ENCODE measurements at places on chromosomes 7 and 10. TPM values are rescaled to one million over a fixed set of nuclear protein-coding genes. Genes with fewer than 3 reads are reported as not detected.
A peak's percentile ranks its signal among the peaks of the same experiment; 100 is the strongest.

- no peak for DNase-seq
- no peak overlapping the region for H3K4me3 ChIP-seq
- H3K27me3 ChIP-seq = no peaks in the 10 kb centered on the region
- no peaks in the 10 kb centered on the region for H3K36me3 ChIP-seq
- no peak overlapping the region for H3K27ac ChIP-seq
- no peaks in the 10 kb centered on the region for H3K4me1 ChIP-seq
Measured at GRCh38 chr7:20075992-20076820, 141.0 kb downstream of the MACC1 start.

- peaks cover 2% of the 10 kb centered on the region for H3K4me1 ChIP-seq
- H3K27me3 ChIP-seq = peaks cover 3% of the 10 kb centered on the region
- DNase-seq = no peak
- H3K27ac ChIP-seq = no peak overlapping the region
- H3K36me3 ChIP-seq = no peaks in the 10 kb centered on the region
- H3K4me3 ChIP-seq = no peak overlapping the region
Measured at GRCh38 chr10:67487906-67488619, 207.9 kb downstream of the CTNNA3 start.

GRCh38 chr7:122803323-122803722 is 82.9 kb downstream of the CADPS2 start:
- H3K27me3 ChIP-seq = no peaks in the 10 kb centered on the region
- H3K36me3 ChIP-seq = no peaks in the 10 kb centered on the region
- no peaks in the 10 kb centered on the region for H3K4me1 ChIP-seq
- DNase-seq = no peak
- H3K27ac ChIP-seq = no peak overlapping the region
- no peak overlapping the region for H3K4me3 ChIP-seq

DNA sequence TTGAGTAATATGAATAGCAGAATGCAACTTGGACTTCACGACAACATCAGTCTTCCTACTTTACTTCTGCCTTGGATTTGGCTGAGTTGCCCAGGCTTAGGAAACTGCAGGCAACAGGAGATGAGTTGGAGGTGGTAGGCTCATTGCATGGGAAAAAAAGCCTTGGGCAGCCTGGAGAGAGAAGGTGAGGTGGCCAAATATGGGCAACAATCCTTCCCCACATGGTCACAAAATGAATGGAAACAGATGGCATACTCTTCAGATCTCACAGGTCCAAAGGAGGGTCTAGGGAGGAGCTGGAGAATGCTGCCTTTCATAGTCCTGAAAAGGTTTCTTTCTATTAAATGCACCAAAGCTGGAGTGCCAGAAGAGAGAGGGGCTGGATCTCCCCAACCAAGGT is 128.6 kb upstream of the AOAH start:
- no peak for DNase-seq
- peaks cover 22% of the 10 kb centered on the region for H3K4me1 ChIP-seq
- H3K27me3 ChIP-seq = no peaks in the 10 kb centered on the region
- peak overlapping the region; percentile 55 for H3K27ac ChIP-seq

DNA sequence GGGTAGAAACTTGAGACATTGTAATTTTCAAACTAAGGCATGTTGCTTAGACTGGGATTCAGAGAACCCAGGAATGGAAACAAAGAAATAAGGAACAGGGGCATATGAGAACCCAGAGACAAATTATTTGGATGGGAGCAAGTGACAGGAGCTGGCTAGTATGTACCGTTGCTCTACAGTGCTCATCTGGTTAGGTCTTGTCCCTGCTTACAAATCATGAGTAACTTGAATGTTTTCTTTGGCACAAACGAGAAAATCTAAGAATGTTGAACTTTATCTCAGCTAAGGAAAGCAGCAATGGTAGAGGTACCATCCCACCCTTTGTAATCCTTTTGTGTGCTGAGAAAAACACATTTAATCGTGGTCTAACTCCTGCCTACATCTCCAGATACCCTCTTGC is 116.0 kb upstream of the IMMP2L start:
- H3K4me1 ChIP-seq = no peaks in the 10 kb centered on the region
- no peak overlapping the region for H3K4me3 ChIP-seq
- no peak for DNase-seq
- peaks cover 8% of the 10 kb centered on the region for H3K27me3 ChIP-seq

- no peak overlapping the region for H3K4me3 ChIP-seq
- no peaks in the 10 kb centered on the region for H3K4me1 ChIP-seq
- no peak overlapping the region for H3K27ac ChIP-seq
- DNase-seq = no peak
- H3K27me3 ChIP-seq = peaks cover 13% of the 10 kb centered on the region
- H3K36me3 ChIP-seq = no peaks in the 10 kb centered on the region
Measured at GRCh38 chr10:125163803-125164202, 3.4 kb upstream of the CTBP2 start.

DNA sequence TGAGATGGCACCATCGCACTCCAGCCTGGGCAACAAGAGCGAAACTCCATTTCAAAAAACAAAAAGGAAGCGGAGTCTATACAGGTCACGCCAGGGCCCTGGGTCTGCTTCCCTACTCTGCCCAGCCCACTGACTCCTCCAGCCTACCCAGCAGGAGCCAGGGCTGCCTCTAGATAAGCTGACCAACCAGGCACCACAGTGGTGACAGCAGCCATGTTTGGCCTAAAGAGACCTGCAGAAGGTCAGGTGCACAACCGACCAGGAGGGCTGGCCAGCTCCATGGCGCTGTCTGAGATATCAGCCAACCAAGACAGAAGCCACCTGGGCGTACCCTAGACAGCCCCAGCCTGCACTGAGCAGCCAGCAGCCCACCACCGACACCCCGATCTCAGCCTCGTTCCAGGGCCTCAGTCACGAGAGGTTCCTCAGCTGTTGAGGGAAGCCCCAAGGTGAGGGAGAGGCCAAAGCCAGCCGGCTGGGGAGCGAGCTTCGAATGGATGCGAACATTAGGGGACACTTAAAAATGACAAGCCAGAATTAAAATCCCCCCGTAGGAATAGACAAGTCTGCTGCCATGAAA is 24.4 kb upstream of the PWWP2B start:
- DNase-seq = no peak
- H3K4me1 ChIP-seq = peaks cover 3% of the 10 kb centered on the region
- peaks cover 2% of the 10 kb centered on the region for H3K27me3 ChIP-seq
- no peak overlapping the region for H3K4me3 ChIP-seq
- no peaks in the 10 kb centered on the region for H3K36me3 ChIP-seq

GRCh38 chr7:117375380-117375779 is 51.9 kb downstream of the ASZ1 start:
- no peaks in the 10 kb centered on the region for H3K36me3 ChIP-seq
- no peak for DNase-seq
- H3K27ac ChIP-seq = no peak overlapping the region
- no peaks in the 10 kb centered on the region for H3K27me3 ChIP-seq

DNA sequence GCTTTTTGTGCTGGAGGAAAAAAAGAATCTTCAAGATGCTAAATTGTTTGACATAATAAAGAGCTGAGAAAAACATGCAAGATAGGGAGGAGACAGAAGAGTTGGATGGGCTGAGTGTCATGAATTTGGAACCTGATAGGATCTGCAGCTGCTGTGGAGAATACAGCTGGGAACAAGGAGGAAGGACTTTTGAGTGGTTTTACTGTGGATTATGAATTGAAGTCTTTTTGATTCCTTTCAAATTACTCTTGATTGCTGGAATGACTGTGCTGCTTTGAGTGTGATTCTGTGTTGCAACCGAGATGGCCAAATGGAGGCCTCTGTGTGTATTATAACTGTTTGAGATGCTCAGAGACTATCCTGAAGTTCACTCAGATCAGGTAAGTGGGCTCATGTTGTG is 4.0 kb downstream of the EFCAB10 start:
- no peak overlapping the region for H3K27ac ChIP-seq
- H3K4me1 ChIP-seq = peaks cover 6% of the 10 kb centered on the region
- peaks cover 8% of the 10 kb centered on the region for H3K27me3 ChIP-seq
- no peak for DNase-seq

GRCh38 chr7:99143521-99143852 is 421 bp downstream of the SMURF1 start:
- peaks cover 5% of the 10 kb centered on the region for H3K36me3 ChIP-seq
- no peak for DNase-seq

DNA sequence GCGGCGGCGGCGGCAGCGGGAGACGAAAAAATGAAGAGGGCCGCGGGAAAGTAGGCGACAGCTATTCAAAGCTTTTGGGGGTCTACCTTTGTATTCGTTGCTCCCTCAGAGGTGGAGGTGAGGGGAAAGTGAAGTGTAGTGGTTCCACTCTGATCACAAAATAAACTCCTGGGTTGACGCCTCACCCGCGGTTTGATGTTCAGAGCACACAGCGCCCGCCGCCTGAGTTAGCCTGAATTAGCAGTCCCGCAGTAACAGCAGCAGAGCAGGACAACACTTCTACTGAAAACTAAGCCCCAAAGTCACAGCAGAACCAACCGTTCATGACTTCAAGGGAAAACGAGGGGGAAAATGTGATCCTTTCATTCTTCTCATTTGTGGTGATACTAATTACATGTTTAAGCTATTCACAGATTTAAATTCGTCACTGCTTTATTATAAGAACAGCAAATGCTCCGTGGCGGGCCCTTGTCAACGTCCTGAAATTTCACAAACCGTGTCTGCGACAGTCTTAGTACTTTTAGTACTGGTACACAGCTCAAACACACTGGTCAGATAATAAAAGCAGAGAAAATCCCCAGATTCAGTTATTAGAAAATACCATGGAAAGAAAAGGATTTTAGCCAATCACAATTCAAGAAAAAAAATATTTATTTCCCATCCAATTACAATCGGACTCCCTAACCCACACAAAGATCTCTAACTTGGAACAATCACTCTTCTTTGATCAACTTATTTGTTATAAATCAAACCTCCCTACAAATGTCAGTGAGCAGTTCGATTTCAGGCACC is 563 bp upstream of the JMJD1C start:
- H3K27ac ChIP-seq = peak overlapping the region; percentile 18
- peaks cover 27% of the 10 kb centered on the region for H3K4me1 ChIP-seq
- H3K4me3 ChIP-seq = peak overlapping the region; percentile 94

DNA sequence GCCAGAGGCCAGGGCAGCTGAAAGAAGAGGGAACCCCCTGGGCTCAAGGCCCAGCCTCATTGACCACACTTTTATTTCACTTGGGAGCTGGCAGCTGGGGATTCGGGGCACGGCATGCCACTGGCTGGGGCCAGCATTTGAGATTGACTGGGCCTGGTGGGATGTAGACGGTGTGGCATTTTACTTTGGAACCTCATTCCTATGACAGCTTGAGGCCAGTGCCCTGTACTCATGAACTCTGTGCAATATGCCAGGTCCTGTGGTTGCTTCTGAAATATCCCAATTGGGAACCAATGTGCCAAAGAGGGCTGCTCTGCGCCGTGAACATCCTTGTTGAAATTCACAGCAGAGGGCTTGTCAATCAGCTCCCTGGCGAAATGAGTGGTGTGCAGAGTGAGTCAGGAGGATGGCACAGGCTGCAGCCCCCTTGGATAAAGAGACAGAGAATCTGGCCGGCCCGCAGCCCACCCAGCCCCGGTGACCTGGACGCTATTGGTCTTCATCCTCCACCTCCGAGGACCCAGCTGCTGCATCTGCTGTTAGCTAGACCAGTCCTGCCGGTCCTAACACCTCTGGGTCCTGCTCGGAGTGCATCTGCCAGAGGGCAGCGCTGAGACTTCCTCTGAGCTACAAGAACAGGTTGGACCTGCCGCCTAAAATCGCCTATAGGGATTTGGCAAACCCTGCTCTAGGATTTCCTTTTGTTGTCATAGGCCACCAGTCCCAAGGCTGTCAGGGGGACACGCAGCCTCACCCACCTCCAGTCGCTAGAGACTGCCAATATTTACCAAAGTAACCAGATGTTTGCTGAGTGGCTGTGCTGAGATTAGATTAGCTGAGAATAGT is 58.0 kb downstream of the PRKAG2 start:
- no peak overlapping the region for H3K4me3 ChIP-seq
- H3K36me3 ChIP-seq = no peaks in the 10 kb centered on the region
- no peak for DNase-seq
- H3K27me3 ChIP-seq = no peaks in the 10 kb centered on the region
- H3K4me1 ChIP-seq = peaks cover 12% of the 10 kb centered on the region

DNA sequence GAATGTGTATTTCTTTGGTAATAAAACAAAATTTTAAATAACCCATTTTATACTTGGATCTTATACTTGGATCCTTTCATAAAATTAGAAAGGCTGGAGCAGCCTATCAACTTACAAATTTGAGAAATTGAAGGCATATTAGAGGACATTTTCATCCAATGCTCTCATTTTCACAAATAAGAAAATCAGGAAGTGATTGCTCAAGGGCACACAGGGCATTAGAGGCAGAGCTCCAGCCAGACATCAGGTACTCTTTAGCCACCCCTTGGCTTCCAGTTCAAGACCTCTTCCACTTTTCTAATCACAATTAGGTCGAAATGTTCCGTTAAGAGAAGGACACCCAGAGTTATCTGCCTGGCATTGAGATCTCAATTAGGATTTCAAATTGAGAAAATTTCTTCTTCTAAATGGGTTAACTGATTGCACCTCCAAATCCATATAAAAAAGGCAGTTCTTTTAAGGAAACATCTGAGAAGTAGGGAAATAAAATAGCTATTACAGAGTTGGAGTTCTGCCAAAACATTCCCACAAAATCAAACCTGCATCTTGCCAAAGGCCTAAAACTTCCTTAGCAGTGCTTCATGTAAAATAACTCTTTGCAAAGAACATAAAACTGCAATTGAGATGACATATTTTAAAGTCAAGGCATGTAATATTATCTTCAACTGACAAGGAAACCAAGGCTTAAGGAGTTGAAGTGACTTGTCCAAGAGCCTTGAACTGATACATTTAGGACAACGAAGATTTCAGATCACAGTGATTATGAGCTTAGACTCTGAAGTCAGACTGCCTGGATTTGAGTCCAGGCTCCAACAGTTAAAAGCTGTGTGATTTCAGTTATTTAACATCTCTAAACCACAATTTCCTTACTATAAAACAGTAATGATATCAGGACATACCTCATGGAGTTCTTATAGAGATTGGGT is 2.4 kb downstream of the ACTA2 start:
- no peak overlapping the region for H3K4me3 ChIP-seq
- DNase-seq = no peak
- no peaks in the 10 kb centered on the region for H3K27me3 ChIP-seq
- H3K4me1 ChIP-seq = peaks cover 5% of the 10 kb centered on the region

DNA sequence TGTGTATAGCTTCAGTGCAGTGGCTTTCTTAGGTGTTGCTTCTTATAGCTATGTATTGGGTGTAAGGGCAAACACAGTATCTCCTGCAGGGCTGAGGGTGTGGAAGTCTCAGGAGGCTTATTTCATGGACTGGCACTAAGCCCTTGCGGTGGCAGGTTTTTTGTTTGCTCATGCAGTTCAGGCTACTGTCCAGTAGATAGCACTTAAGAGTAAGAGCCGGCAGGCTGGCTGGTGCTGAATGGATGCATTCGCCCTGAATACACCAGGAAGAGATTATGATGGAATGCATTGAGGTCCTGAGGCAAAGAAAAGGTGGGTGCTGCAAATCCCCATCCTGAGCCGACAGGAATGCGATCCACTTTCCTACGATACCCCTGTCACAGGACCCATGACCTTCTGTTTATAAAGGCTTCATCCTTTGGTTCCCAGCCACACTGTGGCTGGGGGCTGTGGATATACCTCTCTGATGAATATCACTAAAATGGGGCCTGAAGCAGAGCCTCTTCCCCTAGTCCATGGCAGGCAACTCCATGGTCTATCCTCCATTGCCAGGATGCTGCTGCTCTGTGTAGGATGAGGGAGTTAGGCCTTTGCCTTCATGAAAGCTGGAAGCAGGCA is 44.9 kb downstream of the ANXA8 start:
- H3K27me3 ChIP-seq = peaks cover 22% of the 10 kb centered on the region
- no peak for DNase-seq
- no peaks in the 10 kb centered on the region for H3K4me1 ChIP-seq
- no peaks in the 10 kb centered on the region for H3K36me3 ChIP-seq
- no peak overlapping the region for H3K4me3 ChIP-seq
- H3K27ac ChIP-seq = no peak overlapping the region

Gene CALCR
- total RNA-seq = not detected

Gene MMP21
- total RNA-seq = not detected

Gene KIF11
- total RNA-seq = 59.3 TPM

Gene ANKRD30A
- total RNA-seq = not detected

Gene FEZF1
- not detected for total RNA-seq

Gene MEST
- 1.9 TPM for total RNA-seq

Data from activated CD4-positive, alpha-beta T cell treated with anti-CD3 and anti-CD28 coated beads for 36 hours (primary cell).